ENCODE measurements at places on chromosomes 16 and 17.
A peak's percentile ranks its signal among the peaks of the same experiment; 100 is the strongest.

GRCh38 chr17:28338056-28338768 lies 2.7 kb downstream of the TNFAIP1 start:
- DNase-seq = no peak

GRCh38 chr17:39772415-39772814 lies 34.7 kb downstream of the GRB7 start:
- no peak for DNase-seq

DNA sequence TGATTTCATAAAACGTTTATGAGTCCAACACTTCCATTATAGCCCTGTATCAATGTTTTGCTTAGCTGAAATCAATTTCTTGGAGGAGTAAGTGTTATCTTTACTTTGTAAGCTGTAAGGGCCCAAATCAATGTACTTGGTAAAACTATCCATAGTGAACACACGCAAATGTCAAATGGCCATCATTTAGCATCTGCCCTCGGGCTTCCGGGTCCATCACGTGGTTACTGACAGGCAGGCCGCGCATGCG lies 687 bp upstream of the NARF start:
- DNase-seq = no peak

DNA sequence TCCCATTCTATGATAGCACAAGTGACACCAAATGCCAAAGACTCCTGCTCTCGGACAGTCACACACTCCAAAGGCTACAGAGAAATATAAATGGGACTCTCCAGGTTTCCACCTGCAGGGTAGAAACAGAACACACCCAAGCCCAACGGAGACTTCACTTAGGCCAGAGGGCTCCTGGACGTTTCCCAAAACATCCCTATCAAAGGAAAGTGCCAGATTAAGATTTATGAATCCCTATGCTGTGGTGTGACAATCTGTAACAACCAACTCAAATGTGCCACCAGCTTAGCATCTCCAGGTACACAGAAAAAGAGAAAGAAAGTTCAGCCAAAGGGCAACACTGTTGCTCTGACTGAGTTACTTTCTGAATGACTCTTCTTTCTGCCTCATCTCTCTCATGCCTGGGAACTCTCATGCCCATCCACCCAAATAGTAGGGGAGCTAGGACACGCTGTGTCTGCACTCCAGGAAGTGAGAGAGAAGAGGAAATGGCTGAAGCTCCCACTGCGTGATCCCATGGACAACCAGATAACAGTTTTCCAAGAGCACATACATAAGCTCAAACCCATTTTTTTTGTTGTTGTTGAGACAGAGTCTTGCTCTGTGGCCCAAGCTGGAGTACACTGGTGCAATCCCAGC lies 49.7 kb downstream of the SMG6 start:
- DNase-seq = no peak

GRCh38 chr17:65013613-65014391 lies 42.7 kb downstream of the GNA13 start:
- DNase-seq = peak; percentile 25
